Breast epithelium (tissue), 4 donors: ENCODE measurements at places on chromosomes 2 and 18. TPM values are rescaled to one million over a fixed set of nuclear protein-coding genes. Genes with fewer than 3 reads are reported as not detected.

DNA sequence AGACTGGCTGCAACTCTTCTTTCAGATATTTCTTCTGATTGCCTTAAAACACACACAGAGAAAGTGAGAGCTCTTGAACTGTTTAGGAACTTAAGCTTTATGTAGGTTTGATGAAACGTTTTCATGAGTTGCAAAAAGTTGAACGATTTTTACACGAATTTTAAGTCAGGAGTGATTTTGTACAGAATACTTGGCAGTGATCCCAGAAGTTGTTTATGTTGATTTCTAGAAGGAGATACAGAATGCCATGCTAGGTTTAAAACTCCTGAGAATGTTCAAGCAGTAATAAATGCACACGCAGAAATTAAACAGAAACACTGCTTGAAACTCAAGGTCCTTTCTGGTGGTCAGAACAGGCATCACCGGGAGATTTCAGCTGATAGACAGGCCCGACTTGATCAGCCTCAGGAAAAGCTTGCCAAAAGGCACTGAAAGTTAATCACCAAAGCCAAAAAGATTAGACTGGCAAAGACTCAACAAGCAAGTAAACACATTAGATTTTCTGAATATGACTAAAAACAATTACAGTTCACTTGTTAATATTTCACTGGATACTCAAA is 123.1 kb downstream of the SOCS6 start:
- H3K4me1 ChIP-seq: no peaks in the 10 kb centered on the region
- DNase-seq: no peak
- H3K36me3 ChIP-seq: no peaks in the 10 kb centered on the region
- no peak overlapping the region for H3K27ac ChIP-seq

DNA sequence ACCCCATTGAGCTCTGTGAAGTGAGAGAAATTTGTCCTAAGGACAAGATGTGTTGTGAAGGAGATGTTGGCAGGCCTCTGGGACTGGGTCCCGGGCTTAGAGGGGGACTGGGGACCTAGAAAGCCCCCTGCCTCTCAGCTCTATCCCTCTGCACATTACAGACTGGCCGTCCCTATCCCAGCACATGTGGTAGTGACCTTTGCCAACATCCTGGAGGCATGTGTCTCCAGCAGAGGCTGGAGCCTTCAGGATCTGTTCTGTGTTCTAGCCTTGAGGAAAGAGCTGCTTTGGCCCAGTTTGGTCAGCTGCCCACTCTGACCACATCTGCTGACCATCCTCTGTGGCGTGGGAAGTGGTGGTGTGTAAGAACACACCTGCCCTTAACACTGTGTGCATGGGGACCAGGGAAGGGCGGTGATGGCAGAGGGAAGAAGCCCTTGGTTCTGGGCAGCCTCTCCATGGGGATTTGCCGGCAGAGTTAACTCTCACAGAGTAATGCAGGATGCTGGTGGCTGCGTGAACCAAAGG is 33.4 kb downstream of the NCK2 start:
- H3K36me3 ChIP-seq: no peaks in the 10 kb centered on the region
- H3K27me3 ChIP-seq: no peaks in the 10 kb centered on the region
- H3K4me3 ChIP-seq: no peak overlapping the region
- DNase-seq: no peak
- no peak overlapping the region for H3K27ac ChIP-seq
- peaks cover 24% of the 10 kb centered on the region for H3K4me1 ChIP-seq

DNA sequence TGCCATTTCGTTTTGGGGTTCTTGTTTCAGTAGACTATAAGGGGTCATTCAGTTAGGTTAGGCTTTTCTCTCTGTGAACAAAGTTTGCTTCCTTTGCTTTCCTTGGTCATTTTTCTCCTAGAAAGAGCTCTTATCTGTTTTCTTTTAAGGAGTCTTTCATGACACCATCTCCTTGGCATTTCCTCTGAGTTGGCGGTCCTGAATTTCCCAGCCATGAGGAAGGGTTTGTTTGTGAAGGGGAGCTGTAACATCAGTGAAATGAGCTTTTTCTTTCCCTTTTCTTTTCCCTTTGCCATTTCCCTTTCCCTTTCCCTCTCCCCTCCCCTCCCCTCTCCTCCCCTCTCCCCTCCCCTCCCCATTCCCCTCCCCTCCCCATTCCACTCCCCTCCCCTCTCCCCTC is 61.7 kb downstream of the MAP4K4 start:
- H3K36me3 ChIP-seq: no peaks in the 10 kb centered on the region
- H3K4me1 ChIP-seq: peaks cover 7% of the 10 kb centered on the region
- no peaks in the 10 kb centered on the region for H3K27me3 ChIP-seq
- peak overlapping the region; percentile 68 for H3K27ac ChIP-seq
- H3K4me3 ChIP-seq: no peak overlapping the region

GRCh38 chr2:96687266-96687665 is 44.7 kb downstream of the FER1L5 start:
- no peak overlapping the region for H3K4me3 ChIP-seq
- DNase-seq: no peak
- no peak overlapping the region for H3K27ac ChIP-seq
- no peaks in the 10 kb centered on the region for H3K27me3 ChIP-seq
- H3K4me1 ChIP-seq: no peaks in the 10 kb centered on the region

- no peak overlapping the region for H3K4me3 ChIP-seq
- no peak overlapping the region for H3K27ac ChIP-seq
- no peaks in the 10 kb centered on the region for H3K4me1 ChIP-seq
- no peaks in the 10 kb centered on the region for H3K27me3 ChIP-seq
- no peak for DNase-seq
These were observed 6.9 kb downstream of the ZNF516 start for GRCh38 chr18:76488190-76488589.

GRCh38 chr2:237601453-237602116 is 11.1 kb upstream of the RAB17 start:
- H3K27ac ChIP-seq: no peak overlapping the region
- H3K36me3 ChIP-seq: no peaks in the 10 kb centered on the region
- no peak overlapping the region for H3K4me3 ChIP-seq
- no peak for DNase-seq

- no peaks in the 10 kb centered on the region for H3K36me3 ChIP-seq
- no peak for DNase-seq
- H3K4me1 ChIP-seq: peaks cover 5% of the 10 kb centered on the region
- peak overlapping the region; percentile 81 for H3K27ac ChIP-seq
- peak overlapping the region; percentile 52 for H3K4me3 ChIP-seq
These were observed 20.8 kb upstream of the TUBB6 start for GRCh38 chr18:12287131-12287681.

- DNase-seq: no peak
- no peaks in the 10 kb centered on the region for H3K36me3 ChIP-seq
- peak overlapping the region; percentile 30 for H3K4me3 ChIP-seq
- no peak overlapping the region for H3K27ac ChIP-seq
- no peaks in the 10 kb centered on the region for H3K27me3 ChIP-seq
These were observed 193.7 kb upstream of the ID2 start for GRCh38 chr2:8488001-8488738.

- H3K4me1 ChIP-seq: no peaks in the 10 kb centered on the region
- no peak for DNase-seq
- no peaks in the 10 kb centered on the region for H3K27me3 ChIP-seq
- no peak overlapping the region for H3K27ac ChIP-seq
These were observed 15.9 kb downstream of the TMX3 start for GRCh38 chr18:68699043-68699442.

DNA sequence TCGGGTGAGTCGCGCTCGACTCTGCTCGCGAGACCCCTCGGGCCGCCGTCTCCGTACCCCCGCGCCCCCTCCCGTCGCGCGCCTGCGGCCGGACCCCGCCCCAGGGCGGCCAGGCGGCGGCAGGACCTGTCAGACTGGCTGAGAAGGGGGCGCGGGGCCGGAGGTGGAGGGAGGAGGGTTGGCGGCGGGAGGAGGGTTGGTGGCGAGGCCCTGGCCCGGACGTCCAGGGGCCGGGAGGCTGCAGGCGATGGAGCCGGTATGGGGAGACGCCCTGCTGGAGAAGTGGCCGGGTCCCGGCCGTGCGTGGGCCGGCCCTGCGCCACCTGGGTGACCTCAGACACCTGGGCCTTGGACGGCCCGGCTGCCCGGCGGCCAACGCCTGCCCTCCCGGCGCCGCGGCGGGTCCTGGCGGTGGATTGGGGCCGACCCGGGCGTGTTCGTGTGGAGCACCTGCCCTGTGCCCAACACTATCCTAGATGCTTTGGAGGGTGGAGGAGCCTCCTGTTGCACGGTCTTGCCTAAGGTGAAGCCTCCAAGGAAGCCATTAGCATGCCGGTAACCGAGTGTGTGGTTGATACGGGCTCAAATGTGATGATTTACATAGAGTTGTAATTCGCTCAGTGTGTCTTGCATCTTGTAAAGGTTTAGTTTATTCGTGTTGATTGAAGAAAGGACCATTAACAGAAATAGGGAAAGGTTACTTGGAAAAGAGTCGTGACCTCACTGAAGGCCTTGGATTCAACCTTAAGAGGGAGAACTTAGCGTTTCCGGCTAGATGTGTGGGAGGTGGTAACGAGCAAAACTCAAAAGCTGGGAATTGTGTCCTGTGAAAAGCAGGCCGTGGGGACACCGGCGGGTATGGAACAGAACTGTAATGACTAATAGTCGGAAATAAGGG is 550 bp downstream of the MYL12B start:
- peaks cover 8% of the 10 kb centered on the region for H3K4me1 ChIP-seq
- peak; percentile 54 for DNase-seq
- H3K27me3 ChIP-seq: no peaks in the 10 kb centered on the region
- peak overlapping the region; percentile 97 for H3K27ac ChIP-seq

GRCh38 chr2:42823744-42824453 is 31.5 kb upstream of the HAAO start:
- no peak for DNase-seq
- no peak overlapping the region for H3K27ac ChIP-seq
- H3K4me3 ChIP-seq: no peak overlapping the region
- H3K27me3 ChIP-seq: no peaks in the 10 kb centered on the region
- no peaks in the 10 kb centered on the region for H3K36me3 ChIP-seq

DNA sequence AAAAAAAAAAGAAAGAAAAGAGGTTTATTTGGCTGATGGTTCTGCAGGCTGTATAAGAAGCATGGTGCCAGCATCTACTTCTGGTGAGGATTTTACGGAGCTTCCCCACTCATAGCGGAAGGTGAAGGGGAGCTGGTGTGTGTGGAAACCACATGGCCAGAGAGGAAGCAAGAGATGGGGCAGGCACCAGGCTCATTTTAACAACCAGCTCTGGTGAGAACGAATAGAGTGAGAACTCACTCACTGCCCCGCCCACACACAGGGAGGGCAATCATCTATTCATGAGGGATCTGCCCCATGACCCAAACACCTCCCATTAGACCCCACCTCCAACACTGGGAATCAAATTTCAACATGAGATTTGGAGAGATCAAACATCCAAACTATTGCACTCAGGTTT is 68.5 kb downstream of the MOGAT1 start:
- H3K4me3 ChIP-seq: no peak overlapping the region
- H3K27me3 ChIP-seq: no peaks in the 10 kb centered on the region
- H3K4me1 ChIP-seq: no peaks in the 10 kb centered on the region
- no peaks in the 10 kb centered on the region for H3K36me3 ChIP-seq

- DNase-seq: no peak
- H3K27me3 ChIP-seq: no peaks in the 10 kb centered on the region
- H3K4me1 ChIP-seq: no peaks in the 10 kb centered on the region
- no peak overlapping the region for H3K27ac ChIP-seq
These were observed 1185.6 kb upstream of the FAM98A start for GRCh38 chr2:34784701-34785100.

DNA sequence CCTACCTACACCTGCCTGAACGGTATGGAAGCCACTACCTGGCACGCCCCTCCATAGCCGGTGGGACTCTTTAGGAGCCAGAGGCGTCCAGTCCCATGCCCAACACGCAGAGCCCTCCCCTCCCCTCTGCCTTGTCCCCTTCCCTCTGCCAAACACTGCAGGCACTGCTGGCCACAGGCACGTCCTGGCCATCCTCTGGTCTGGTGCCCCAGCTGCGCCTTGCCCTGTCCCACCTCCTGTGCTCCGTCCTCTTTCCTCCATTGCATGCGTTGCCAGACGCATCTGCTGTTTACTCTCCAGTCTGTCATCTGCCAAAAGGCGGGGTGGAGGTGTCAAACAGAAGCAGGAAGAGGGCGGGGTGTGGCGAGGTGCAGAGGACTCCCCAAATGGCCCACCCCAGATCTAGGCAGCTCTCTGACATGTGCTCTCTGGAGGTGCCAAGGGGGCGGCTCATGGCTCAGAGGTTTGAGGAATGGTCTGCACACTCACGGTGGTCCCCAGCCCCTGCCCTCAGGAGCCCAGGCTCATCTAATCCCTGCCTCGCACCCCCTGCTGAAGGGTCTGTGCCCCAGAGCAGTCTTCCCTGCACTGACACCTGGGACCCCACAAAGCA is 45.1 kb downstream of the HS6ST1 start:
- H3K36me3 ChIP-seq: no peaks in the 10 kb centered on the region
- no peaks in the 10 kb centered on the region for H3K4me1 ChIP-seq
- H3K4me3 ChIP-seq: no peak overlapping the region
- no peak overlapping the region for H3K27ac ChIP-seq

DNA sequence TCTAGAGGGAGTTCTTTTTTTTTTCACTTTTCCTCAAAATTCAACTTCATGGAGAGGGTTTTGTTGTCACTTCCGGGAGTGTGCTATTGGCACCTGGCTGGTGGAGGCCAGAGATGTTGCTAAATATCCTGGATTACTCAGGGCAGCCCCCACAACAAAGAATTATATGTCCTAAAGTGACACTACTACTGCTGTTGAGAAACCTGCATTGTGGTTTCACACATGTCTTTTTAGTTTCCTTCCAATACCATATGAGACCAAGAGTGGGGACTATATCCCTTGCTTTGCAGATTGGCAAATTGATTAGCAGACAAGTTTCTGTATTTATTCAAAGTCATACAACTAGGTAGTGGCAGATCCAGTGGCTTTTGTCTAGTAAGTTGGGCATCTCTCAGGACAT is 826.8 kb downstream of the TRIB2 start:
- H3K27me3 ChIP-seq: no peaks in the 10 kb centered on the region
- H3K27ac ChIP-seq: no peak overlapping the region
- peaks cover 3% of the 10 kb centered on the region for H3K36me3 ChIP-seq

GRCh38 chr2:105087273-105087672 is 49.4 kb downstream of the MRPS9 start:
- H3K4me1 ChIP-seq: no peaks in the 10 kb centered on the region
- H3K36me3 ChIP-seq: no peaks in the 10 kb centered on the region
- no peaks in the 10 kb centered on the region for H3K27me3 ChIP-seq
- no peak for DNase-seq

- no peak overlapping the region for H3K4me3 ChIP-seq
- no peak overlapping the region for H3K27ac ChIP-seq
- DNase-seq: no peak
- no peaks in the 10 kb centered on the region for H3K36me3 ChIP-seq
- no peaks in the 10 kb centered on the region for H3K27me3 ChIP-seq
- H3K4me1 ChIP-seq: no peaks in the 10 kb centered on the region
These were observed 137.8 kb downstream of the PID1 start for GRCh38 chr2:229133155-229133772.

GRCh38 chr18:2970772-2971659 is 41.9 kb downstream of the LPIN2 start:
- no peaks in the 10 kb centered on the region for H3K4me1 ChIP-seq
- no peak overlapping the region for H3K27ac ChIP-seq
- no peak overlapping the region for H3K4me3 ChIP-seq
- no peaks in the 10 kb centered on the region for H3K36me3 ChIP-seq
- no peak for DNase-seq

Gene LINC00305
- total RNA-seq: not detected

Gene MAP3K19
- total RNA-seq: not detected

Gene CSRNP3
- 10.0 TPM for total RNA-seq

Gene ASXL3
- total RNA-seq: 0.96 TPM

Gene FAM161A
- 3.6 TPM for total RNA-seq

Gene NCKAP5
- 1.1 TPM for total RNA-seq
